ENCODE measurements at places on chromosomes 16 and 17.

GRCh38 chr17:1629504-1630310 lies 1.1 kb upstream of the SLC43A2 start:
- DNase-seq: peak; percentile 51

- DNase-seq: no peak
Observed at GRCh38 chr16:70689035-70689969, 3.4 kb upstream of the MTSS2 start.

- no peak for DNase-seq
Observed at GRCh38 chr16:19033761-19034160, 33.7 kb upstream of the COQ7 start.

- DNase-seq: no peak
Observed at GRCh38 chr16:86037999-86038925, 139.3 kb downstream of the IRF8 start.

All from iPS-NIHi11 (cell line).